Stimulated activated CD4-positive, alpha-beta T cell treated with anti-CD3 and anti-CD28 coated beads, Interleukin-15, amount 100 ng/mL, for 1 hour (primary cell): ENCODE measurements at places on chromosomes 3 and 15.

DNA sequence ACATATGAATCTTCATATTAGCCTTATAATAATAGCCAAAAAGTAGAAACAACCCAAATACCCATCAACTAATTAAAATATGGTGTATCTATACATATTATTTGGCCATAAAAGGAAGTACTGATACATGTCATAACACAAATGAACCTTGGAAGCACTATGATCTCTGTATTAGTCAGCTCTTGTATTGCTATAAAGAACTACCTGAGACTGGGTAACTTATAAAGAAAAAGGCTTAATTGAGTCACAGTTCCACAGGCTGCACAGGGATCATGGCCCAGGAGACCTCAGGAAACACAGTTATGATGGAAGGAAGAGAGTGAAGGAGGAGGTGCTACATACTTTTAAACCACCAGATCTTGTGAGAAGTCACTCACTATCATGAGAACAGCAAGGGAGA, 16.0 kb upstream of the CCR2 start:
- no peak for DNase-seq

GRCh38 chr3:62546266-62546665, 172.9 kb upstream of the FEZF2 start:
- DNase-seq = no peak

GRCh38 chr3:11186771-11187191, 32.5 kb downstream of the HRH1 start:
- no peak for DNase-seq

GRCh38 chr3:101319531-101319930, 844 bp downstream of the IMPG2 start:
- no peak for DNase-seq

DNA sequence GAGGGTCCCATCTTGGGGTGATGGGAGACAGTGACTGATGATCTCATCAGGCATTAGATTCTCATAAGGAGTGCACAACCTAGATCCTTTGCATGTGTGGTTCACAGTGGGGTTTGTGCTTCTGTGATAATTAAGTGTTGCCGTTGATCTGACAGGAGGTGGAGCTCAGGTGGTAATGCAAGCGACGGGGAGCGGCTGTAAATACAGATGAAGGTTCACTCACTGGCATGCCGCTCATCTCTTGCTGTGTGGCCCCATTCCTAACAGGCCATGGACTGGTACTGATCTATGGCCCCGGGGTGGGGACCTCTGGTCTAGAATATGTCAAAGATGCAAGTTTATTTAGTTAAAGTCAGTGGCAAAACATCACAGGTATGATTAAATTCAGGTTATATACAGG, 8.7 kb downstream of the MEF2A start:
- no peak for DNase-seq

GRCh38 chr3:120025520-120025919, 68.7 kb downstream of the GSK3B start:
- DNase-seq = no peak

GRCh38 chr15:73569361-73569760, 63.8 kb downstream of the NPTN start:
- no peak for DNase-seq

GRCh38 chr15:39898317-39898716, 21.7 kb downstream of the GPR176 start:
- DNase-seq = no peak

GRCh38 chr3:30586806-30587486, 19.5 kb upstream of the TGFBR2 start:
- no peak for DNase-seq

- DNase-seq = no peak
Measured at GRCh38 chr3:111906656-111907055, 47.6 kb downstream of the PHLDB2 start.

GRCh38 chr3:32128936-32129335, 22.5 kb downstream of the GPD1L start:
- no peak for DNase-seq

DNA sequence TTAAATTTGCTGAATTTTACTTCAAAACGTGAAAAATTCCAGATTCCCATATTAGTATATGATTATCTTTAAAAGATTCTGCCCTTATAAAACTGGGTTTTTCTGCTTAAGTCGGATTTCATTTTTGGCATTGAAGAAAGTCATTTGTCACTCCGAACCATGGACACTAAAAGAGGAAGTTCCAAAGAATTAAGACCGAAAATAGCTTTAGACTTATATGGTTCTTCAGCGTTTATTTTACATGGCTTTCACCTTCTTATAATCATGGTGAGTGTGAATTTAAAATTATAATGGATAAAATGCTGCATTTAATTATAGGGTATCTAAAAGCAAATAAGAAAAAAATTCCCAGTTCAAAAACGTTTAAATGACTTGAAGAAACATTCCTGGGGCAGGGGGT, 1.0 kb downstream of the C3orf38 start:
- no peak for DNase-seq

- no peak for DNase-seq
Measured at GRCh38 chr3:134903837-134904236, 108.8 kb downstream of the EPHB1 start.

- DNase-seq = no peak
Measured at GRCh38 chr3:46455231-46456115, 9.2 kb downstream of the LTF start.

DNA sequence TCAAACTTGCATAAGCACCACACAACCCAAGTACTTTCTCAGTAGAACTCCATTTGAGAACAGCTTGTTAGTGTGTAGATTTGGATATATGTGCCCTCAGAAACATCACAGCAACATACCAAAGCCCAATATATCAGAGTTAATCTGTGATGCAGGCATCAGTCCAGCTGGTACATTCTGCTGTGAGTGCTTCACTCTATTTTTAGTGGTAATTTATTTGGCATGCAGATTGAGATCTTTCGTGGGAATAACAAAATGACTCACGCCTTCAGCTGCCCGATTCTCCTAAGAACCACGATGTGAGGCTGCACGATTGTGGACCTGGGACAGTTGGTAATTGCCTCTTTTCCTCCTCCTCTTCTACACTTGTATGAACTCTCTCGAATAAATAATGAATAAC, 730.7 kb downstream of the SQOR start:
- DNase-seq = no peak

GRCh38 chr15:92418864-92419263, 25.2 kb downstream of the ST8SIA2 start:
- DNase-seq = no peak

- no peak for DNase-seq
Measured at GRCh38 chr15:44069489-44069888, 125.6 kb downstream of the FRMD5 start.

DNA sequence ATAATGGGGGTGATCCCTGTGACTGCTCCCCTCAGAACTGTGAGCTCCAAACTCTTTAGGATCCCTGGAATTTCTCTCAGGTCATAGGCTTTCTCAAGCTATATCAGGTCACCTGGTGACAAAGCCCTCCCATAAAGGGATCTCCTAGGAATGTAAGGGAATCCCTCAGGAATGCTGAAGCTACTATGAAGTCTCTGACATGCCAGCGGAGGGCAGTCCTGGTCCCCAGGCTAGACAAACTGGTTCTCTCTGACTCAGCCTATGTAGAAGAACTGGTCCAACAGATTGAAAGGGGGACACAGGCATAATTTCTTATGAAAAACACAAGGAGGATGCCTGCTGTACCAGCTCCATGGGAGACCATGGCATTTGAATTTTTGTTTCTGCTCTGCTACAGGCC, 6.7 kb downstream of the LPCAT4 start:
- DNase-seq = no peak

DNA sequence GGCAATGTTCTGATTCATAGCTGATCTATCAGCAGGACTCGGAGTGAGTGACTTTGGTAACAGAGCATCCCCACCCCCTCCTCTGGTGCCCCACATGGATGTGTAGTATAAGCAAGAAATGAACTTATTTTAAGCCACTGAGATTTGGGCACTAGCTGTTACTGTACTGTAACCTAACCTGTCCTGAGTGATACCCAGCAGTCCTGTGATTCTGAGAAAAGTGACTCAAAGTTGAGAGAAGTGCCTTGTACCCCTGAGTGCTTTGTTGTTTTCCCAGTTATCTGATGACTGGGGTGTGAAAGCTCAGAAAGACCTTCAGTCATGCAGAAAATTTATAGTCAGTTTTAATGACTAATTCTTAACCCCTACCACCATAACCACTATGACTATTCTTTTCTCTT, 439.9 kb upstream of the RBMS3 start:
- DNase-seq = no peak

DNA sequence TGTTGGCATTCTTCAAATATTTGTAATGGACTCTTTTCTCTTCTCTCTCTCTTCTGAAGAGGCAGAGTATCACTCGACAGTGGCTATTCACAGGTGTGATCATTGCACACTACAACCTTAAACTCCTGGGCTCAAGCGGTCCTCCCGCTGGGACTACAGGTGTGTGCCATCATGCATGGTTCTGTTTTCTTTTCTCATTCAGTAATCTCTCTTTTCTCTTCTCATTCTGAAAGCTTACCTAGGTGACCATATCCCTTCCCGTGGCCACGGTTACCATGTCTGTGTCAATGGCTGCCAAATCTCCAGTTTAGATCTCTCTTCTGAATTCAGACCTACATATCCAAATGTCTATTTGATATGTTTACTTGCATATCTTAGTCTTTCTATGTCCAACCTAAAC, 96.3 kb downstream of the SOX2 start:
- no peak for DNase-seq

DNA sequence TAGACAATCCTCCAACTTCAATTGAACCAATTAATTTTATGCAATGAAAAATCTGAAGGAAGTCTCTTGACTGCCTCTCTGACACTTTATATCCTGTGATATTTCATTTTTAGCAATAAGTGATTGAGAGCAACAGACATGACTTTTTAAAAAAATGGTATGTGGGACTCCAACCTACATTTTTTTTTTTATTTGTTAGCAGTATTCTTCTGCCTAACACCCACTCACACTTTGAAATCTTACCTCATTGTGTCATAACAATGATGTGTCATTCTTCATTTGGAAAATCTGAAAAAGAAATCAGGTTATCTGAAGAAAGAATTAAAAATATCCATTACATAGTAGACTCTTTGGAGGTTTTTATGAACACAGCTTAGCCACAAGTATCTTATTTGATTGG, 541.3 kb upstream of the KCNMB2 start:
- DNase-seq = no peak

DNA sequence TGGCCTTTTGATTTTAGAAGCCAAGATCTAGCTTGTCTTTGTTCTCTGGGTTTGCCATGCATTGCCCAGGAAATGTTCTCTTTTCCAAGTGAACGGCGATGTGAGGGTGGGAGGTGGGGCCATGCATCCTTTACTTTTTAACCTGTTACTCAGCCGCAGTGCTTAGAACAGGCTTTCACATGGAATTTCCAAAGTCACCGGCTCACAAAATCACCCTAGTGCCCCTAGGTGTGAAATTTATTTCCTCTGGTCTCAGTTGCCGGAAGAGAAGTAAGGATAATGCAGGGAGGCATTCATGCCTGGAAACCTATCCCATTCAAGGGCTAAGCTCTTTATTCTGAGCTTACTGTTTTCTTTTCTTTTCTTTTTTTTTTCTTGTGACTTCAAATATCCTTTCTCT, 93.2 kb downstream of the CACNA2D3 start:
- DNase-seq = no peak

GRCh38 chr15:42387603-42388002, 28.3 kb downstream of the CAPN3 start:
- DNase-seq = no peak

GRCh38 chr3:112056451-112056929, 22.0 kb downstream of the TMPRSS7 start:
- no peak for DNase-seq

- no peak for DNase-seq
Measured at GRCh38 chr3:118128886-118129285, 905.8 kb downstream of the IGSF11 start.

- no peak for DNase-seq
Measured at GRCh38 chr15:73829523-73829922, 43.8 kb upstream of the TBC1D21 start.

DNA sequence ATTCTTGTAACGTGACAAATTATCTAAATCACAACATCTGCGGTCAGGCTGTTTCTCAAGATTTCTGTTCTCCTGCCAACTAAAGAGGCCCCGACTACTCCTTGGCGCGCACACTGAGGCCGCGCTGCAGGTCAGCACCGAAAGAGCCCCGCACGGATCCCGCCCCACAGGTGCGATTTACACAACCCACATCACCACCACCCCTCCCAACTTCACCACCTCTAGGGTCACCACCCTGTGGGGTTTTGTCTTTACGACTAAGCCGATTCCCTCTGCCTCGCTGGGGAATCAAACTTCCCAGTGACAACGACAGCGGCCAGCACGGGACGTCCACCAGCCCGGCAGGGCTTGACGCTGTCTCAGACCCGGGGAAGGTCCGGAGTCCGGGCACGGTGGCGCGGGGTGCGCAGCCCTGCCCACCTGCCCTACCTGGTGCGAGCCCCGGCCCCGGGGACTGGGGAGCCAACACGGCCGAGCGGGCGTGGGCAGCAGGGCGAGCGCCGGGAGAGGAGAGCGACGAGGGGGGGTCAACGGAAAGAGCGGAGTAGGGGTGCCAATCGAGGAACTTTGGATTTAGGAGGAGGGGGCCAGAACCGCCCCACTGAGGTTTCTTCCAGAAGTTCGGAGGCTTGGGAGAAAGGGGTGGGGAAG, 764 bp downstream of the UACA start:
- no peak for DNase-seq

- no peak for DNase-seq
Measured at GRCh38 chr3:161567577-161568361, 71.2 kb downstream of the OTOL1 start.

DNA sequence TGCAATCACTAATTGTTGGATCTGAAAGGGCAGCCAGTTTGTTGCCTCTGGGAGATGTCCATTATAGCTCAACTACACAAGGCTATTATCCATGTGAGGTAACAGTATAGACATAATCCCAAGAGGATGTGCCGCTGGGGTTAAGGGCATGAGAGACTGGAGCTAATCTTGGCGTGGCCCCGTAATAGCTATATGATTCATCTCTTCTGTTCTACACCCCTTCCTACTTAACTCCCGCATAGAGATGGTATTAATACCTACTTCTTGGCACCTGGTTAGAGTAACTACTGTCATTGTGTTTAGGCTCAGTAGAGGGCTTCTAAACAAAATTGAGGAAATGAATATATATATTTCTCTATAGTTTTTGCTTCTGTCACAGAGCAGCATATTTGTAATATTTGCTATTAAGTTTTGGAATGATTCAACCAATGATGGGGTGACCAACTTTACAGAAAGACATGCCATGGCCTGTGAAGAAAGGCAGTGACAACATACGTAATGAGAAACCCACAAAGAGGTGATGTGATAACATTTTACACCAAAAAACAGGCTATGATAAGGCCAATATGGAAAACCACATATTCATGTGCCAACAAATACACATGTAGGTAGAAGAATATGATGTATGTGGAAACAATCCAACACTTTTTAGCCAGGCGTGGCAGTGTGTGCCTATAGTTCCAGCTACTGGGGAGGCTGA, 76.8 kb upstream of the DPH6 start:
- DNase-seq = no peak

GRCh38 chr3:2420919-2421318, 322.3 kb downstream of the CNTN4 start:
- DNase-seq = no peak

- DNase-seq = no peak
Measured at GRCh38 chr3:149523512-149524299, 49.2 kb downstream of the TM4SF4 start.
